Hematopoietic multipotent progenitor cell treated with erythropoietin and hydrocortisone succinate and interleukin-3 and kit ligand, for 17 days (in vitro differentiated cells): ENCODE measurements at places on chromosomes 16 and 17.

GRCh38 chr16:4700380-4700996, 7.1 kb downstream of the NUDT16L1 start:
- DNase-seq: no peak

DNA sequence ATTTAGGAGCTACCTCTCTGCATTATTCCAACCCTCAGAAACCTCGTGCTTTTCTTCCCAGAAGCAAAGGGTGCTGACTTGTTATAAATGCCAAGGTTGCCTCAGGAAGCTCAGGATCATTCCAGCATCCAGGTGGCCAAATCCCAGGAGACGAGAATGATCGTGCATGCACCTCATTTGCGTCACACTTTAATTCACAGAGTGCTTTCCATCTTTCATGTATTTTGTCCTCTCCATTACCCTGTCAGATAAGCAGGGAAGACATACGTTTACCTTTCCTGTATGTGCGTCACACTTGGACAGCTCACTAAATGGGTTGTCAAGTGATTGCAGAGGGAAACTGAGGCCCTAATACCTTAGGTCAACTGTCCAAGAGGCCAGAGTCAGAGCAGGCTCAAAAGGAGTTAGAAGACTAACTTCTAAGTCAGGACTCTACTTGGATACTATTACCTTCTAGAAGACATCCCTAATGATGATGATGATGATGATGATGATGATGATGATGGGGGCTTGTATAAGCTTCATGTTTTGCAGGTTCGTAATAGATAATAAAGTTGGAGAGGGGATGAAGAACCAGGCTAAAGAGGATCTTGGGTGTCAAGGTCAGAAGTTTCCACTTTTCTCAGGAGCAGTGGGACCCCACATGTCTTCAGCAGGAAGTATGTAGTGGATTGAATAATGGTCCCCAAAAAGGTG, 150.6 kb upstream of the TNRC6C start:
- no peak for DNase-seq

- DNase-seq: no peak
Observed at GRCh38 chr16:51405361-51405760, 254.3 kb upstream of the SALL1 start.

DNA sequence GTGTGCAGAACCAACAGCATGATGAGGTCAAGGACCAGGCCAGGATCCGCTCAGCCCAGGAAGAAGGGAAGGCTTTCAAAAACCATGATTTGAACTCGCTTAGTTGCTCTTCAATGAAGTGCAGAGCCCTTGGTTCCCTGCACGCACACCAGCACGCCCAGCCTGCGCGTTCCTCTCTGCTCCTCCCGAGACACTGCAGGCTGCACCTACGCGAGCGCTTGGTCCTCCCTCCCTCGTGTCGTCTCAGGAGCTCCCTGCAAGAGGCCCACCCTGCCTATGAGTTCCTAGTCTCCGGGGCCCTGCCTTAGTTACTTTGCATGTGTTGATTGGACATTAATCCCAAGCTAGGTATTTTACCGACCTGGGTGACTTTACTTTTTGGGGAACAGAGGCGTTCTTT, 132.9 kb upstream of the TNRC6C start:
- DNase-seq: no peak

DNA sequence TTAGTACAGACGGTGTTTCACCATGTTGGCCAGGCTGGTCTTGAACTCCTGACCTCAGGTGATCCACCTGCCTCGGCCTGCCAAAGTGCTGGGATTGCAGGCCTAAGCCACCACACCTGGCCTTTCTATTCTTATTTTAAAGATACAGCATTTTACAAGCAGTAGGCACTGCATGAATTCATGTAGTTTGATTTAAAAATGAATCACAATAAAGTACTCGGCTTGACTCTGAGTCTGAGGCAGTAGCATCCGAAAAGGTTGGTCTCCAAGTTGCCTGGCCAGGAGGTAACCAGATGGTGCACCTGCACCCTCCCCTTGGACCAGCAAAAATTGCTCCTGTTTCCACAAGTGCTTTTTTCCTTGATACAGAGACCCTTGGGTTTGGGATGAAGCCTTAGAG, 35.6 kb downstream of the MAP2K6 start:
- no peak for DNase-seq

DNA sequence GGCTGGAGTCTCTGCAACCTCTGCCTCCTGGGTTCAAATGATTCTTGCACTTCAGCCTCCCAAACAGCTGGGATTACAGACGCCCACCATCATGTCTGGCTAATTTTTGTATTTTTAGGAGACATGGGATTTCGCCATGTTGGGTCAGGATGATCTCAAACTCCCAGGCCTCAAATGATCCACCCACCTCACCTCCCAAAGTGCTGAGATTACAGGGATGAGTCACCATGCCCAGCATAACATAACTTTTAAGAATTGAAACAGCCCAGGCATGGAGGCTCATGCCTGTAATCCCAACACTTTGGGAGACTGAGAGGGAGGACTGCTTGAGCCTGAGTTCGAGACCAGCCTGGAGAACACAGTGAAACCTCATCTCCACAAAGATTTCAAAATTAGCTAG, 2.5 kb downstream of the RSL1D1 start:
- no peak for DNase-seq

- DNase-seq: peak; percentile 2
Observed at GRCh38 chr16:29029168-29029994, 44.5 kb downstream of the LAT start.

- DNase-seq: no peak
Observed at GRCh38 chr17:82941021-82942001, 101.5 kb upstream of the ZNF750 start.

DNA sequence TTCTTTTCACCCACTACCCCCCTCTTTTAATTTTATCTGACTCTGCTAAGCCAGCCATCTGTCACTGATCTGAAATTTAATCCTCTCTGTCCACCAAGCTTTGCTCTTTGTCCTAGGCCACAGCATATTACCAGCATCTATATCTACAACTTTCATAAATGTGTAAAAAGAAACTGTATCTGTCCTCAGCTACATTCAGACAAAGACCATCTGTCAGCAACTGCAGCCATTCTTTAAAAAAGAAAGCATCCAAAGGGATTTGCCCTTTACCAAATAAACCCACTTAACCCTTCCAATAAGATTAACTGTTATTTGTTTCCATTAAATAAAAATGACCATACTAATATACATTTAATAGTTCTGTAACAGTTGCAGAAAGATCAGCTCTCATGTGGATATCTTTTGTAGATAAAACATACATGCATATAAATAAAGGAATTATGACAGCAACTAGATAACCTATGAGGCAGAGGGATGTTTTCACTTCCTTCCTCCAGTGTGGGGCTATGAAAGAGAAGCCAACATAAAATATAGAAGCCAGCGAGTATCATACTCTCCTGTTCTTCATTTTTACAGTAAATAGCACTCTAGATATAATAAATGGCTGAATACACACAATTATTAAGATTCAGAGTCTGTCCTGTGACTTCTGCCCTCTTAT, 602.5 kb upstream of the SALL1 start:
- no peak for DNase-seq

- DNase-seq: no peak
Observed at GRCh38 chr16:87395181-87395842, 3.2 kb downstream of the MAP1LC3B start.

DNA sequence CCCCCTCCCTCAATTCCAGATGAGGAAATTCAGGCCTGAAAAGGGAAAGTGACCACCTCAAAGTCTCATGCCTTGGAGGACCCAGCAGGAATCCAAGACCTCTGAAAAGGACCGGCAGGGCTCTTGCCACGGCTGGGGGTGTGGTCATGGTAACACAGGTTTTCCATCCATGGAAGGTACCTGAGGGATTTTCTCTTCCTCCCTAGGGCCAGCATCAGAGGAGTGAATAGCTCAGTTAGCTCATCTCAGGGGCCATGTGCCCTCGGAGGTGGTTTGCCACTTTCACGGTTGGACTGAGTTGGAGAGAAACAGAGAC, 1.3 kb downstream of the CIITA start:
- DNase-seq: no peak
